ENCODE measurements at places on chromosomes 11 and 22.

- no peak for DNase-seq
Observed at GRCh38 chr22:40347300-40347699, 1.0 kb downstream of the ADSL start.

DNA sequence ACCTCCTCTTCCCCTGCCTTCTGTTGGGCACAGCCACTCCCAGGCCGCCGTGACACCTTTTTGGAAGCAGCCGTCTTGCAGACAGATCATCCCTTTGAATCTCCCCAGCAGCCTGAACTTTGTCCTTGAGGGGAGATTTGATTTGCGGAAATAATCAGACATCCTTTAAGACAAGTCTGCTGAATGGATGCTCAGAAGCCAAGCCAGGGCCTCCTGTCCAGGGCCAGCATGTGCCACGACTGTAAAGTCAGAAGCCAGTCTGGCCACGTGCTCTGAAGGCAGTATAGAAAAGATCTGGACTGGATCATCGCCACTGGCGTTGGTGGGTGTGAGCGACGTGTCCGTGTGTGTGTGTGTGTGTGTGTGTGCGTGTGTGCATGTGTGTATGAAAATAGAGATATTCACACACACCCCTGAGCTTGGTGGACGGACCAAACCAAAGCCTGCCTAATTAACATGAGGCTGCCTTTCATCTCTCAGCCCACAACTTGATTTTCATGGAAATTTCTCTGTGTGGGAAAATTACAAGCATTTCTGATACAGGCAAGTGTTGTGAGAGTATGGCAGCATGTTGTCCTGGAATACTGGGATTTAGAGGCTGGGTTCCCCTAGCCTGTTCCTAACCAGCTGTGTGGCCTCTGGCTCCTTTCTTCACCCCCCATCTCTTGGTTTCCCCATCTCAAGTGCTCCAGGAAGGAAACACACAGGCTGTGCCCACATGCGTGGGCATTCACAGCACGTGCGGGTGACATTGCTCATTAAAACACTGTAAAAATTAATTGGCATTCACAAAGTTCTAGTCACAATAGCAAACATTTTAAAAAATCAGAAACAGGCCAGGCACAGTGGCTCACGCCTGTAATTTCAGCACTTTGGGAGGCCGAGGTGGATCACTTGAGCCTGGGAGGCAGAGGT, 61.8 kb upstream of the WNT7B start:
- DNase-seq: no peak

- no peak for DNase-seq
Observed at GRCh38 chr22:24845041-24845898, 39.3 kb downstream of the SGSM1 start.

- no peak for DNase-seq
Observed at GRCh38 chr11:125088576-125089455, 22.6 kb downstream of the TMEM218 start.

GRCh38 chr11:19493446-19494213, 219.0 kb upstream of the NAV2 start:
- DNase-seq: no peak
